ENCODE measurements at places on chromosomes 12 and 14. TPM values are rescaled to one million over a fixed set of nuclear protein-coding genes. Genes with fewer than 3 reads are reported as not detected.
A peak's percentile ranks its signal among the peaks of the same experiment; 100 is the strongest.

PROX2 gene
- not detected for total RNA-seq

DNA sequence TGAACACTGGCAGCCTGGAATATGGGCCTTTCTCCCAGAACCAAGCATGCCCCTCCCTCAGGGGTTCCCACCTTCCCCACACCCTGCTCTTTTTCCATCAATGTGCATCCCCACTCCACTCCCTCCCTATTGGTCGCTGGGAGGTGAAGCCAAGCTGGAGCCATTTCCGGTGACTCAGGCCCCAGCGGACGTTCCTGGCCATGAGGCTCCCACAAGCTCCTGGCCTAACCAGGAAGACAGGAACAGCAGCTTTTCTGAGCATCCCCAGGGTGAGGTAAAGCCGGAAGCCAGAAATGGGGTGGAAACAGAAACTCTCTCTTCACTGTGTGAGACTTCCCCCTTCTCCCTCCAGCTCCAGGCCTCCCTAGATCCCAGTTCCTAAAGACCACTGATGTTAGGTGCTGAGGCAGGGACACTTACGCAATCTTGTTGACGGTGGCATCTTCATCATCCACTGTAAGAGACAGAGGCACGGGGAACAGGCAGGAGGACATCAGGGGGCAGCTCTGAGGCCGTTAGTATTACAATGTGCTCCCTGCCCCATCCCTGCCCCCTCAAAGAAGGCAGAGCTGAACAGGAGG is 5.1 kb downstream of the LMBR1L start:
- no peak for DNase-seq

SDR9C7 gene
- 0.18 TPM for total RNA-seq

DNA sequence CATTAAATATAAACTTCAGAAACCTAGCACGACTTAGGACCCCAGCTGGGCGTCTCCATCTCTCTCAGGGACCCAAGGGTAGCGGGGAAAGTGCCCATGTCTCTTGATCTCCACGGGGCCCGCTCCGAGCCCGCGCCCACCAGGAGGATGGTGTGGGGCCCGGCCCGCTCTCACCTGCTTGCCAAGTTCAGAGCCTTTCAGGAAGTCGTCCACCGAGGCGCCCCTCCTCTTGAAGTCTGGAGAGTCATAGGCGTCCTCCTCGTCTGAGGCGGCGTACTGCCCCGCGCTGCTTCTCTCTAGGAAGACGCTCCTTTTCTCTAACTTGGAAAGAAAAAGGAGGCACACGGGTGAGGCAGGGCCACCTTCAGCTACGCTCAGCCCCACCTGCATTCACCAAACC is 96.9 kb downstream of the PIWIL1 start:
- no peak for DNase-seq

KLRD1 gene
- 0.27 TPM for total RNA-seq

- DNase-seq: no peak
These were observed 51.2 kb upstream of the OXA1L start for GRCh38 chr14:22715186-22715812.

DNA sequence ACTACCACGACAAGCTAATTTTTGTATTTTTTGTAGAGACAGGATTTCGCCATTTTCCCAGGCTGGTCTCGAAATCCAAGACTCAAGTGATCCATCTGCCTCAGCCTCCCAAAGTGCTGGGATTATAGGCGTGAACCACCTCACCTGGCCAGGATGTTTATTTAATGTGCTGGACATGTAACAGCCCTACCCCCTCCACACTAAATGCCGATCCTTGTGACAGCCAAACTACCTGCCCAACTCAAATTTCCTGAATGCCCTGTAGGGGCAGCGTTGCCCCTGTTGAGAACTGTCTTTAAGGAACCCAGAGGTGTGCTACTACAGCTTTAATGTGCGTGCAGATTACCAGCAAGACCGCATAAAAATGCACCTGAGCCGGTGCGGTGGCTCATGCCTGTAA is 48.1 kb downstream of the KCNK13 start:
- no peak for DNase-seq

GRCh38 chr14:67916430-67916829 is 96.9 kb downstream of the RAD51B start:
- no peak for DNase-seq

GRCh38 chr12:131387281-131388163 is 323.4 kb upstream of the SFSWAP start:
- no peak for DNase-seq

- no peak for DNase-seq
These were observed 52.9 kb downstream of the ACTN1 start for GRCh38 chr14:68926236-68926635.

DNA sequence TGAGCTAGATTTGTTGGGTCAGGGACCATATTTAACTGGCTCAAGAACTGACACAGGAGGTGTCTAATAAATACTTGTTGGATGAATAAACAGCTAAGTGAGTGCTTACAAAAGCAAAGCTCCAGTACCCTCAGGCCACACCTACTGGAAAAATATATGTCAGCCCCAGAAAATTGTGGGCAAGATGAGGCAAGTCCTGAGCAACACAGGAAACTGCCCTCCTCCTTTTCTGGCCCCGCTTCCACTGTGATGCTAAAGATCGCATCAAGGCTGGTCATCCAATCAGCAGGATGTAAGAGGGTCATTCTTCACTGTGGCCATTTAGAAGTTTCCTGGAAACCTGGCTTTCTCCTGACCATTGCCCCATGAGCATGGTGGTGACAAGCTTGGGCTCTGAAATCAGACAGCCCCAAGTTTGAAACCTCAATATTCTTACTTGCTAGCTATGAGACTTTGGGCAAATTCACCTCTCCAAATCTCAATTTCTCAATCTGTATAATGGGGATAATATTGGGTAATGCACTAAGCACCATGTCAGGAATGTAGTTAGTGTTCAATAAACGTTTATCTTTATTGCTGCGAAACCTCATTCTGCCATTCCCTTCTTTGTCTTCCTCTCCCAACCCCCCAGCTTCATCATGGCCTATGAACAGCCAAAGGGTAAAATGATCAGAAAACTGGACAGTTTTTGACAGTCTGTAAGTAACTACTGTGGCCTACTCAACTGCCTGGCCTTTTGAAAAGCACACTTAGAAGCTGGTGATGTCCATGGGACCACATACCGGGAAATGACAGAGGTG is 139.3 kb upstream of the PZP start:
- DNase-seq: no peak

DNA sequence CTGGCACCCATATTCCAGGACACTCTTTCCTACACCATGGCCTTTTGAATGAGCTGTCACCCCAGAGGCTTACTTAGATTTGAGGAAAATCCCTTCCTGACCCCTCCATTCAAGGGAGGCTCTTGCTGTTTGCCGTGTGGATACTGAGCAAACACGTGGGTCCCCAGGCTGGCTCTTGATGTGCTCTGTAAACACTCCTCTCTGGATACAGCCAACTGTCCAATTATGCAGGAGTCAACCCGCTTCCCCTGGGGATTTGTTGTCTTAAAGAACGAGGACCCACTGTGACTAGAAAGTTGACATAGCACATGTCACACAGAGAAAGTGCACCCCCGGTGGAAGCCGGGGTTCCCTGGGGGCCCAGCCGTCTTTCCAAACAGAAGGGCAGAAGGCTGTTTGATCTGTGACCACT is 75.8 kb upstream of the CEP83 start:
- DNase-seq: no peak

SLC15A4 gene
- total RNA-seq: 48.1 TPM

DNA sequence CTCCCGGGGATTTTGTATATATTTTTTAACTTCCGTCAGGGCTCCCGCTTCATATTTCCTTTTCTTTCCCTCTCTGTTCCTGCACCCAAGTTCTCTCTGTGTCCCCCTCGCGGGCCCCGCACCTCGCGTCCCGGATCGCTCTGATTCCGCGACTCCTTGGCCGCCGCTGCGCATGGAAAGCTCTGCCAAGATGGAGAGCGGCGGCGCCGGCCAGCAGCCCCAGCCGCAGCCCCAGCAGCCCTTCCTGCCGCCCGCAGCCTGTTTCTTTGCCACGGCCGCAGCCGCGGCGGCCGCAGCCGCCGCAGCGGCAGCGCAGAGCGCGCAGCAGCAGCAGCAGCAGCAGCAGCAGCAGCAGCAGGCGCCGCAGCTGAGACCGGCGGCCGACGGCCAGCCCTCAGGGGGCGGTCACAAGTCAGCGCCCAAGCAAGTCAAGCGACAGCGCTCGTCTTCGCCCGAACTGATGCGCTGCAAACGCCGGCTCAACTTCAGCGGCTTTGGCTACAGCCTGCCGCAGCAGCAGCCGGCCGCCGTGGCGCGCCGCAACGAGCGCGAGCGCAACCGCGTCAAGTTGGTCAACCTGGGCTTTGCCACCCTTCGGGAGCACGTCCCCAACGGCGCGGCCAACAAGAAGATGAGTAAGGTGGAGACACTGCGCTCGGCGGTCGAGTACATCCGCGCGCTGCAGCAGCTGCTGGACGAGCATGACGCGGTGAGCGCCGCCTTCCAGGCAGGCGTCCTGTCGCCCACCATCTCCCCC is 777 bp downstream of the ASCL1 start:
- DNase-seq: no peak

GRCh38 chr14:22887990-22888378 is 5.0 kb downstream of the REM2 start:
- no peak for DNase-seq

GRCh38 chr12:46246021-46246700 is 22.7 kb downstream of the SLC38A1 start:
- DNase-seq: no peak

PIANP gene
- 1.7 TPM for total RNA-seq

GRCh38 chr14:64760146-64760755 is 56.0 kb downstream of the PLEKHG3 start:
- DNase-seq: peak; percentile 71

- no peak for DNase-seq
These were observed 165.8 kb downstream of the CALM1 start for GRCh38 chr14:90562652-90563051.

GRCh38 chr12:4153343-4153892 is 120.1 kb upstream of the CCND2 start:
- no peak for DNase-seq

DNA sequence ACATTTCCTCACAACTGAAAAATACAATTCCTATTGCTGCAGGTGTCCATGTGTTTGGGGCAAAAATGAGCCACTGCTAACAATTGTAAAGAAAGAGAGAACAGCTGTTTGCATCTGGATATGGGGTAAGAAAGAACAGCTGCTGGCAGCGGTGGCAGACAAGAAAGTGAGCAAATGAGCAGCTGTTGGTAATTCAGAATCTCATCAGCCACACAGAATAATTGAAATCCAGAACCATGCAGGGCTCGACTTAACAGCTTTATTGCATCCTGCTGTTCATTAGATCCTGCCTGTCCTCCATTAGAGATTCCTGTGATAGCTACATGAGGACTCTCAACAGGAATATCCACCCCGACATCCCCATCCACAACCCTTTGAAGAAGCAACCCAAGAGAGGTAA is 62.5 kb upstream of the TSPAN8 start:
- no peak for DNase-seq

- DNase-seq: no peak
These were observed 71.5 kb downstream of the WDR20 start for GRCh38 chr14:102211240-102211639.

GRCh38 chr14:54025661-54026060 is 69.0 kb upstream of the BMP4 start:
- DNase-seq: no peak

DNA sequence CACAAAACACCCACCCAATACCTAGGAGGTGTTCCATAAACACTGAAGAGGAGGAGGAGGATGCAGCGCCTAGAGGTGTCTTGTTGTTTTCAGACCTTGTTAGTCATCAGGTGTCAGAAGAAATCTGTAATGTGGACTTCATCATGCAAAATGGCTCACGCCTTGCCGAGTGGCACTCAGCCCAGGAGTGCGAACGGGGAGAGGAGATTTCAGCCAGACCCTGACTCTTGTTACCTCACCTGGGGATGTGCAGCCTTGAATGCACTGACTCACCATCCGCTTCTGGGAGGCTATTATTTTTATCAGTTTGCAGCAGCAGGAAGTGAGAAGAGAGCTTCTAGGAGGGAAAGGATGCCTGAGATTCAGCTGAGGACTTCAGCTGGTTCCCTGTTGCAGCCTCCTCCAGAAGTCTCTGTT is 48.2 kb upstream of the PLXNC1 start:
- DNase-seq: no peak

- no peak for DNase-seq
These were observed 288.9 kb upstream of the CLEC14A start for GRCh38 chr14:38544776-38545175.
